ENCODE measurements at places on chromosomes 12 and 14. TPM values are rescaled to one million over a fixed set of nuclear protein-coding genes. Genes with fewer than 3 reads are reported as not detected.
A peak's percentile ranks its signal among the peaks of the same experiment; 100 is the strongest.

- no peak for DNase-seq
Measured at GRCh38 chr12:13786646-13787045, 194.8 kb downstream of the GRIN2B start.

DNA sequence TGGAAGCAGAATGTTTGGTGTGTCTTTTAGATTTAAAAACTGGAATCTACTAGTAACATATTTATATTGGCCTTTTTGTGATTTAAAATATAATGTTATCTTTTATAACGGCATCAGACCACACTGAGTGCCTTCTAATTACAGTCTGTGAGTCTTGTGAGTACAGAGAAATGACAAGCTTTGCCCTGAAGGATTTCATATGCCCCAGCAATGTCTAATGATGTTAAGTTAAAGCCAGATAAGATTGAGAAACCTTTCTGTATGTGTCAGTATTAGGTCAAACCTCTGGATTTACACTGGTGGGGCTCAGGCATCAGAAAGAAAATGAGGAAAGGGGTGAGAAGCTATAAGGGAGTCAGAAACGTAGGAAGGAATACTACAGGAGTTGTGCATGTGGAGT is 25.2 kb downstream of the PLEKHA5 start:
- no peak for DNase-seq

DNA sequence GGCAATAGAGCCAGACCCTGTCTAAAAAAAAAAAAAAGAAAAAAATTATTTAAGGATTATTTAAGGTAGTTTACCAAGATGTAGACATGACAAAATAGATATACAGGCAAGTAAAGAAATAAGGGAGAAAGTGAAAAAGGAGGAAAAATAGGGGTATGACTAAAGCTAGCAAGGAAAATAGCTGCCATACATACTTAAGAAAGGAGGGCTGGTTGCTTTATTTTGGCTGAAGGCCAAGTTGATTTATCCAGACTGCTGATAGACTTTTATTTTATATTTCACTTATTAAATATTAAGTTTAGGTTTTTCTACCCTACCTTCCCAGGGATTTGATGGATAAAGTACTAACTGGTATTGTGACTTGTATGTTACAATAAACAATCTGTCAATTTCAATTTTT is 8.3 kb upstream of the AEBP2 start:
- no peak for DNase-seq

Gene CARMIL3
- 3.7 TPM for total RNA-seq

- no peak for DNase-seq
Measured at GRCh38 chr12:26056335-26056734, 68.5 kb downstream of the BHLHE41 start.

- peak; percentile 9 for DNase-seq
Measured at GRCh38 chr14:104442107-104442551, 137.4 kb upstream of the C14orf180 start.

Gene HOXC5
- not detected for total RNA-seq

GRCh38 chr14:101875041-101875726 is 89.2 kb upstream of the DYNC1H1 start:
- no peak for DNase-seq

DNA sequence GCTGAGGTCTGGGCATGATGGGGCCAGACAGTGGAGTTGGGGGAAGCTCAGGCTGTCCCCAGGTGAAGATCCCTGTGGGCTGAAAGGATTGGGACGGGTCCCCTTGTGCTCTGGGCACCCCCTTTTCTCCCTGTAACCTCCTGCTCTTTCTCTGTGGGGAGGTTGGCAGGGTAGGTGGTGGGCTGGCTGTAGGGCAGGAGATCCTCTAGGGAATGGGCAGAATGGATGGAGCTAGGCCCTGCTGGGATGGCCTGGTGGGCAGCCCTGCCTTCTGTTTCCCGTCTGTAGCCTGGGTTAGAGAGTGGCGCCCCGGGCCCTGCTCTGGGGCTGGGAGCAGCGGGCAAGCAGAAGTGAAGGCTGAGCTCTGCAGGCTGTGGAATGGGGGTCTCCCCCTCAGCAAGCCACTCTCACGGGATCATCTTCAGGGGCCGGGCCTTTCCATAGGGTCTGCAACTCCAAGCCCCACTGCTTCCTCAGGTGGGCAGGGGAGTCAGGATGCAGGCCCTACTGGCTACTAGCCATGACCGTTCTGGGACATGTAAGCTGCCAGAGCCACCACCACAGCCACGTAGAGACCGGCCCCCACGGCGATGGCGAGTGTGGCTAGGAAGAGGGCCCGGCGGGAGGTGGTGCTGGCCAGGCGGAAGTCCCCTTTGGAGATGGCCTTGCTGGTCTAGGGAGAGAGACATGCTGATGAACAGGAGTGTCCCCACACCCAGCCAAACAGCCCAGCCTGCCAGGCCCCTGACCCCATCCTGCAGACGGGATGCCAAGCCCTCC is 18.8 kb downstream of the SYNDIG1L start:
- DNase-seq, result no peak

GRCh38 chr12:113930249-113930648 is 35.9 kb downstream of the RBM19 start:
- DNase-seq, result no peak

Gene CD27
- 39.9 TPM for total RNA-seq

GRCh38 chr12:49796606-49797448 is 31.4 kb downstream of the NCKAP5L start:
- DNase-seq, result no peak

Gene P3H3
- total RNA-seq, result 0.18 TPM

DNA sequence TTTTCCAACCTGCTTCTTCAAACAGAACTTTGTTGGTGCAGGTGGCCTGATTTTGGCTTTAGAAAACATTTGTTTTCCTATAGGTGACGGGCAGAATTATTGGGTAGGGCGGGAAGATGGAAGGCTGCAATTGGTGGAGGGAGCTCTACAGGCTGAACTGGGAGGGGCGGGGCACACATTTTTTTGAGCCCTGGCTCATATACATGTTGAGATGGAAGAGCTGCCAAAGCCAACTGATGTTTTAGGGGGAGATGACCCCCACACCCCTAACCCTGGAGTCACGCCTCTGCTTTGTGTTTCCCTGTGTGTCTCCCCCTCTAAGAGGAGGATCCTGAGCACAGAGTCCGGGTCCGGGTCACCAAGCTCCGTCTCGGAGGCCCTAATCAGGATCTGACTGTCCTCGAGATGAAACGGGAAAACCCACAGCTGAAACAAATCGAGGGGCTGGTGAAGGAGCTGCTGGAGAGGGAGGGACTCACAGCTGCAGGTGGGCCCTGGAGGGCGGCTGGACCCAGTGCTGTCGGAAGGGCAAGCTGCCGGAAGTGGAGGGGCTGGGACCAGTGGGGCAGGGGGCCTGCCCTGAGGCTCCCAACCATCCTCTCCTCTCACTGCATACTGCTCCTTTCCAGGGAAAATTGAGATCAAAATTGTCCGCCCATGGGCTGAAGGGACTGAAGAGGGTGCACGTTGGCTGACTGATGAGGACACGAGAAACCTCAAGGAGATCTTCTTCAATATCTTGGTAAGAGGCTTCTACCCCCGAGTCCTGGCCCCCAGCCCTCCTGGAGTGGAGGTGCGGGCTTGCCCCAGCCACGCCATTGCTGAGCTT is 18.6 kb downstream of the AGAP2 start:
- DNase-seq, result no peak

- DNase-seq, result peak; percentile 26
Measured at GRCh38 chr12:26122061-26122680, 2.7 kb downstream of the BHLHE41 start.

DNA sequence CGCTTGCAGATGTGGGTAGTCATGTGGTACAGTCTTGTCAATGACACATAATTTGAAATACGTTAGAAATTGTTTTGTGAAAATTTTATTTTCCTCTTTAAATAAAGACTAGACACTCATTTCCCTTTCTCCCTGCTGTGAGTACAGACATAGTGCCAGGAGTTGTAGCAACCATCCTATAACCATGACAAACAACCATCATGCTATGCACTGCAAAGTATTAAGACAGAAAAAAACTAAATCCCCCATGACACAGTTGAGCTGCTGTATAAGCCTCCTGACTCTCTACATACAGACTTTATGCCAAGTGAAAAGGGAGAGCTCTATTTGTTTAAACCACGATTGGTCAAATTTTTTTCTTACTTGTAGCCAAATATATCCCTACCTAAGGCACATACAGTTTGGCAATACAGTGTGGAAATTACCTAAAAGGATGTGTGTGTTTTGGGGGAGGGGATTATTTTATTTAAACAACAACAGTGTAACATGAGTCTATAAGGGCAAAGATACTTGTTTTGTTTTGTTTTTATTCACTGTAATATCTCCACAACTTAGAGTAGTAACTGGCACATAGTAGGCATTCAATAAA is 45.0 kb upstream of the KRR1 start:
- DNase-seq, result no peak

GRCh38 chr12:30830751-30831150 is 76.0 kb upstream of the CAPRIN2 start:
- no peak for DNase-seq

Gene HOXC4
- 0.23 TPM for total RNA-seq

Gene TMEM260
- 19.4 TPM for total RNA-seq

Gene HVCN1
- 11.6 TPM for total RNA-seq

DNA sequence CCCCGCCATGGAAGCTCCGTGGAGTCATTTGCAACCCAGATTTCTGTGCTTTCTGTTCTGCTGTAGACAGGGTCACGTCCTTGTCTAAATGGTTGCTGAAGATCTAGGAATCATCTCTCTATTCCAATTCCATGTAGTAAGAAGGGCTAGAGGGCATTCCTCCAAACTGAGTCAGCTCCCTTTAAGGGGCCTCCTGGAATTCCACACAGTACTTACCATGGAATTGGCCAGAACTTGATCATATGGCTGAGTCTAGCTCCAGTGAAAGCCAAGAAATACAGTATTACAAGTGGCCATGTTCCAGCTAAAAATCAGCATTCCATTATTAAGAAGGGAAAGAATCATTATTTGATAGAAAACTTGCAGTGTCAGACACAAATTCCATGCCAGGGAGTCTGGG is 171.9 kb downstream of the PRKCH start:
- DNase-seq, result no peak

Gene MGP
- not detected for total RNA-seq

GRCh38 chr12:87413784-87414183 is 615.4 kb downstream of the C12orf50 start:
- DNase-seq, result no peak

Gene AMDHD1
- 0.93 TPM for total RNA-seq

Gene GLT8D2
- not detected for total RNA-seq

Gene SPATS2
- 12.3 TPM for total RNA-seq

Gene TM9SF1
- 30.8 TPM for total RNA-seq

DNA sequence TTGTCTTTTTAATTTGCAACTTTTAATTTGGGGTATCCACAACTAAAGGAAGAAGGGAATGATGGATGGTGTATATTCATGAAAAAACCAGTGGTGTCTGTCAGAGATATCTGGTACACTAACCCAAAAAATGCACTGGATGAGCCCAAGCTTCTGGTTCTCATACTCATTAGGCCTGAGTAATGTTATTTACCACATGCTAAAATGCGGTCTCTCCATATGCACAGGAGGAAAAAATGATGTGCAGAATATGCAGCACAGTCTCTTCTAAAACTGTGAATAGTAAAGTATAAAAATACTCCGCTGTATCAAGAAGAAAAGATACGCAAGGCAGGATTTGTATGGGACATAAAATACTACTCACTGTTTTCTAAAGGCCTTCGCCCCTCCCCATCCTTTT is 275.6 kb upstream of the NAV3 start:
- DNase-seq, result no peak

DNA sequence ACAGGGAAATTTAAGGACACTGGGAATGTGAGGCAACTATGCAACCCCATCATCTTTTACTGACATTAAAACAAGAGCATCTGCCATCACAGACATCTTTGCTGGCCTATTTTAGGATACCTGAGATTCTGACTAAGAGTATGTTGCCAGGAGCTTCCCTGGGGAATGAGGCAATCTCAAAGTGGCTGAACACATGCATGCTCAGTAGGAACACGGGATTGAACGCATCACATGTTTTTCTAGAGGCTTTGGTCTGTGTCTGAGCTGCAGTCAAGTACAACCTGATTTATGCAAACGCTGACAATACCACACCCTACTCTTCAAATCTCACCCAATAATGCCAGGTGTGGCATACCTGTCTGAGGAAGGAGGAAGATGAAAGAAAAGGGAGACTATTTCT is 416.5 kb downstream of the NELL2 start:
- no peak for DNase-seq

- DNase-seq, result no peak
Measured at GRCh38 chr12:56991319-56992246, 14.8 kb downstream of the ZBTB39 start.

DNA sequence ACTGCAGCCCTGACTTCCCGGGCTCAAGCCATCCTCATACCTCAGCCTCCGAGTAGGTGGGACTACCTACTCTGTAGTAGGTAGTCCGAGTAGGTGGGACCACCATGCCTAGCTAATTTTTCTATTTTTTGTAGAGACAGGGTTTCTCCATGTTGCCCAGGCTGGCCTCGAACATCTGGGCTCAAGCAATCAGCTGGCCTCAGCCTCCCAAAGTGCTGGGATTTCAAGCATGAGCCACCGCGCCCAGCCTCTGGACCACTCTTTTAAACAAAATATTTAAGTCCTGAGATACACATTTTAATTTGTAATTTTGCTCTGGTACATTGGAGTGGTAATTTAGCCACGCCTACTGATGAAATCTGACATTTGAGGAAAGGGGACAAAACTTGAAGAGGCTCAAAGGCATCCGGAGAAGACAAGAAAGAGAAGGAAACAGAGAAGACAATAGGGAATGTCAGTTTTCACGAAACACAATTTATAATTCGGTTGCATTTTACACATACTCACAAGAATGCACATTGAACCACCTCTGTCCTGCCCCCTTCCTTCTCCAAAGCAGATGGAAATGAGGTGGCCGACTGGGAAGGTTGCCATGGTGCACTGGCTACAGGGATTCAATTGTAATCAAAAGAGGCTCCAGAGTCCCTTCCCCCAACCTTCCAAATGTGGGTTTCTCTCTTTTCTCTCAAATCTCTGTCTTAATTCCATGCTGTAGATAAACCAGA is 9.7 kb upstream of the TUBA1A start:
- no peak for DNase-seq

GRCh38 chr14:105398044-105398725 is at the start of gene TEX22:
Gene TEX22 (plus strand): TSS chr14:105398538. CDS start chr14:105399341, 803 bp downstream.
- DNase-seq, result peak; percentile 89

DNA sequence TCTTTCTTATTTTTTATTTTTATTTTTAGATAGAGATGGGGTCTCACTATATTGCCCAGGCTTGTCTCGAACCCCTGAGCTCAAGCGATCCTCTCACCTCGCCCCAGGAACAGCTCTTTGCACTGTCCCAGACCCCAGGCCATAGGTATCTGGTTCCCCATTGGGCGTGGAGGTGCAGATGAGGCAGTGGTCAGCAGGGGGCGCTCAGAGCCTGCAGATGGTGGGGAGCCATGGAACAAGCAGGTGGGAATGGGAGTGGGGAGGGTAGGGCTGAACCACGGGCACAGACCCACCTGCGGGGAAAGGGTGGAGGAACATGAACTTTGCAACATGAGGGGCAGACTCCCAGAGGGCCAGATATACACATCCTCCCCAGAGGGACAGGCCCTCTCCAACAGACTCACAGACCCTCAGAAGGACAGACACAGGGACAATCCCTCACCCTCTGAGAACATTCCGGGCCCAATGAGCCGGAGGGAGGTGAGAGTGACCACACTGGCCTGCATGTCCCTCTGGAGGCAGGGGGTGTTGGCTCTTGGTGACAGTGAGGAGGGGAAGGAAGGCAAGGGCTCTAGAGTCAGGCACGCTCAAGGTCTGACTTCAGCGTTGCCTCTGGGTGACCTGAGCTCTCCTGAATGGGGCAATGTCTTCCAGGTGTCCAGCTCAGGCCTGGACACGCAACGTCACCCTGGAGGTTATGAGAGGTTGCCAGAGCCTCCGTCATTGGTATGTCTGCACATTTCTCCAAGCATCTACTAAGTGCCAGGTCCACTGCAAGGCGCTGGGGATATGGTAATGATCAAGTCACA is 34.9 kb downstream of the KRT80 start:
- peak; percentile 80 for DNase-seq

Gene CHGA
- total RNA-seq, result not detected

- DNase-seq, result peak; percentile 83
Measured at GRCh38 chr14:23302290-23303225, at the start of gene PPP1R3E. Gene PPP1R3E (minus strand): TSS chr14:23302859. CDS start chr14:23302576, 283 bp downstream.

Data from activated CD4-positive, alpha-beta memory T cell treated with anti-CD3 and anti-CD28 coated beads, Interleukin-2, amount 10 ng/mL, durations not matched to agents 7 days and 5 days (primary cell).